Activated T-helper 1 cell treated with anti-CD3 and anti-CD28 coated beads, Interleukin-12 subunit alpha, Interleukin-12 subunit beta, Interleukin-2, Interleukin-4 antibody, amounts not matched to agents 30 ng/mL and 10 ng/mL and 1 ng/mL, durations not matched to agents 14 hours and 24 hours and 36 hours (primary cell): ENCODE measurements at places on chromosomes 12 and 14. TPM values are rescaled to one million over a fixed set of nuclear protein-coding genes. Genes with fewer than 3 reads are reported as not detected.

GRCh38 chr12:21543151-21543550, 17.1 kb downstream of the SPX start:
- H3K4me1 ChIP-seq: peaks cover 10% of the 10 kb centered on the region
- H3K36me3 ChIP-seq: no peaks in the 10 kb centered on the region
- H3K27me3 ChIP-seq: no peaks in the 10 kb centered on the region

DNA sequence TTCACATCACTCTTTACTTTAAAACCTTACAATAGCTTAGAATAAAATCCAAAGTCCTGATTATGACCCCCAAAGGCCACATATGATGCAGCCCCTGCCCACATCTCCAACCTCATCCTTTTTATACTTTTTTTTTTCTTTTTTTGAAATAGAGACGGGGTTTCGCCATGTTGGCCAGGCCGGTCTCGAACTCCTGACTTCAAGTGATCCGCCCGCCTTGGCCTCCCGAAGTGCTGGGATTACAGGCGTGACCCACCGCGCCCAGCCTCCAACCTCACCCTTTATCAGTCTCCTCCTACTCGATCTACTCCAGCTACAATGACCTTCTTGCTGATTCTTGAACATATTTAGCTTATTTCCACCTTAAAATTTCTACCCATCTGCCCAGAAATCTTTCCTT, 1.2 kb upstream of the MAPKAPK5 start:
- H3K27me3 ChIP-seq: no peaks in the 10 kb centered on the region
- peak overlapping the region; percentile 98 for H3K4me3 ChIP-seq
- H3K36me3 ChIP-seq: peaks cover 40% of the 10 kb centered on the region
- no peak for DNase-seq

The KRT83 gene
- total RNA-seq: not detected in 2 replicates

DNA sequence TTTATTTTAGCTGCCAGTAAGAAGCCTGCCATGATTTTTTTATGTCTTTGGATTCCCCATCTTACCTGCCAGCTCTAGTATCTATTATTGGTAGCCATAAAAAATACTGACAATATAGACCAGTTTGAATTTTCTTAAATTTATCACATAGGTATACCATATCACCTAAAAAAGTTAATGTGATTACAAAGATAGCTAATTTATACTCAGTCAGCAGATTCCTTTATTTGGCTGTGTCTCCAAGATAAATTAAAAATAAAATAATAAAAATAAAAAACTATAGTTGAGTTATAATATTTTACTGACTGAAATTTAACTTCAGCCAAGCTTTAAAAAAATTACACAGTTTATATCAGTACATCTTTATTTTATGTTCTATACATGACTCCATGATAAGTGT, 128.3 kb downstream of the GPHN start:
- H3K27me3 ChIP-seq: no peaks in the 10 kb centered on the region
- H3K27ac ChIP-seq: no peak overlapping the region
- peaks cover 5% of the 10 kb centered on the region for H3K4me1 ChIP-seq

- no peak overlapping the region for H3K27ac ChIP-seq
- H3K36me3 ChIP-seq: no peaks in the 10 kb centered on the region
- no peaks in the 10 kb centered on the region for H3K4me1 ChIP-seq
- DNase-seq: no peak
- H3K4me3 ChIP-seq: no peak overlapping the region
- no peaks in the 10 kb centered on the region for H3K27me3 ChIP-seq
Observed at GRCh38 chr12:92619730-92620684, 82.8 kb upstream of the PLEKHG7 start.

DNA sequence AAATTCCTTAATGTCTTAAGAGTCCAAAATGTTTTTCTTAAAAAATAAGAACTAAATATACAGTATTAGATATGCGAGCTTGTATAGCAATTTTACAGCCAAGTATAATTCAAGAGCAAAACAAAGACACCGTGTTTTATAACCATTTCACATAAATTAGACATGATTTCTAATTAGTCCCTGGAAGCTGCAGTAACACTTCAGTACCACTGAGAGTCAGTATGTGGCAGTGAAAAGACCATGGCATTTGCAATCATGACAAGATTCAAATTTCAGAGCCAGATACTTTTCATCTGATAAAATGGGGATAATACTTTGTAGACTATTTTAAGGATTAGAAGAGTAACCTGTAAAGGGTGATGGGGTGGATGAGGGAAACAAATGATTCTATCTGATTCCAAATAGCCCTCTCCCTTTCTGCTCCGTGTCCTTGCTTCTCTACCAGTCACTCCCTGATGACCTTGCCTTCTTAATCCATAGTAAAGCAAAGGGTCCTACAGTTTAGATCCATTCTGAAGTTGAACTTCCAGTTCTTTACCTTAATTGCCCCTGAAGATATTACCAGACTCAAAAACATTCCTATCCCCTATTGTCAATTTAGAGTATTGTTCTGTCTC, 145.4 kb upstream of the ABCD2 start:
- no peak overlapping the region for H3K4me3 ChIP-seq
- no peaks in the 10 kb centered on the region for H3K4me1 ChIP-seq
- no peak overlapping the region for H3K27ac ChIP-seq
- no peak for DNase-seq
- H3K27me3 ChIP-seq: no peaks in the 10 kb centered on the region
- no peaks in the 10 kb centered on the region for H3K36me3 ChIP-seq

The EPYC gene
- total RNA-seq: not detected in 2 replicates

The P2RX2 gene
- not detected in 2 replicates for total RNA-seq

- peaks cover 4% of the 10 kb centered on the region for H3K27me3 ChIP-seq
- no peak for DNase-seq
- H3K36me3 ChIP-seq: no peaks in the 10 kb centered on the region
Observed at GRCh38 chr12:127383281-127383680, 883.7 kb upstream of the TMEM132C start.

DNA sequence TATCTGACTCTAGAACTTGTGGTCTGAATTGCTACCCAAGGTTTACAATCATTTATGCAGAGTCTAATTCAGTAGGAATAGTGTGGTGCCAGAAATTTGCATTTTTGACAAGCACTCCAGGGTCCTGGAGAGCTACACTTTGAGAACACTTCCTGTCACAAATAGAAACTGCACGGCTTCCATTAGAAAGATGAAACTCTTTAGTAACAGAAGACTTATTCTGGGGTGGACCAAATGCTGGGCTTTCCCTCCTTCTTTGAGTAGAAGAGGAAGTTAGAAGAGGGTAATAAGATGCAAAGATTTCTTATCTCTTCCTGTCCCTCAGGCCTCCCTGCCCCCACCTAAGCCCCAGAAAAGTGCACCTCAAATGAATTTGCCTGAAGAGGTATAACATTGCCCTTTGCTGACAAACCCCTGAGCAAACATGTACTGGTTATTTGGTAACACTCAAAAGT, 28.4 kb downstream of the DGLUCY start:
- H3K4me1 ChIP-seq: peaks cover 75% of the 10 kb centered on the region
- H3K27ac ChIP-seq: peak overlapping the region; percentile 83
- H3K27me3 ChIP-seq: no peaks in the 10 kb centered on the region
- H3K36me3 ChIP-seq: peaks cover 35% of the 10 kb centered on the region

GRCh38 chr14:89374908-89375307, 42.1 kb downstream of the FOXN3 start:
- peaks cover 17% of the 10 kb centered on the region for H3K36me3 ChIP-seq
- H3K27ac ChIP-seq: no peak overlapping the region
- no peak for DNase-seq
- H3K4me1 ChIP-seq: peaks cover 33% of the 10 kb centered on the region
- no peak overlapping the region for H3K4me3 ChIP-seq

- no peak overlapping the region for H3K4me3 ChIP-seq
- H3K27ac ChIP-seq: no peak overlapping the region
- H3K27me3 ChIP-seq: no peaks in the 10 kb centered on the region
- H3K4me1 ChIP-seq: peaks cover 12% of the 10 kb centered on the region
- DNase-seq: no peak
Observed at GRCh38 chr14:74704656-74705055, 8.2 kb downstream of the AREL1 start.

The RIPK3 gene
- 14.3 and 14.5 TPM in 2 replicates for total RNA-seq

- DNase-seq: no peak
- H3K36me3 ChIP-seq: peaks cover 10% of the 10 kb centered on the region
- H3K4me3 ChIP-seq: no peak overlapping the region
- no peak overlapping the region for H3K27ac ChIP-seq
Observed at GRCh38 chr12:64663015-64663414, 52.7 kb downstream of the RASSF3 start.

DNA sequence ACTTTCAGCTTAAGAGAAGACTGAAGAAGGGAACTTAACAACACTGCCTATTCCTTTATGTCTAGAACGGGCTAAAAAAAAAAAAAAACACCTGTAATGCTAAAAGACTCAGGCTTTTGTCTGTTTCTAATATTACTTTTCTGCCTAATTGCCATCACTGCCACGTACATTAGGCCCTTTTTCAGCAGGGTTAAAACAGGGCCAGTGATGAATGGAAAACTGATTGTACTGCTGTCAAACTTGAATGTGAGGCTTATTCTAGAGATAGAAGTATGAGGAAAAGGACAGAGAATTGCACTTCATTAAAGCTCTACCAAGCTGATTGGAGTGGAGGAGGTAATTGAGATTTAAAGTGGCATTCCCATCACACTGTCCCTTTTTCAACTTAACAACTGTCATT, 535.8 kb downstream of the PRKD1 start:
- no peaks in the 10 kb centered on the region for H3K27me3 ChIP-seq
- no peaks in the 10 kb centered on the region for H3K36me3 ChIP-seq
- no peak overlapping the region for H3K4me3 ChIP-seq
- no peak overlapping the region for H3K27ac ChIP-seq

DNA sequence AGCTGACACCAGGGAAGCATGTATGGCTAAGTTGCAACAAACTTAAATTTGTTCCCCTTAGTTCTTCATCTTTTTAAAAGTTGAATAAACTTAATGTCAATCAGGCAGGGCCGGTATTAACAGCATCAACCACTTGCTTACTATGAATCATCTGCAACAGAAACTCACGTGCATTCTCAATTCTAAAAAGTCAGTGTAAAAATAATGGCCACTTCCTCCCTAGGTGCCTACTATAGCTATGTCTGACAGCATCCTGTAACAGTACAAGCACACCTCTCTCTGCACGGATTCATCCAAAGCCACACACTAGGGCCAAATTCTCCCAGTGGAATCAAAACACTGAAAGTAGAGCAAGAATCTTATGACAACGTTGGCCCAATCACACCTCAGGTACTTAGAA, 48.6 kb downstream of the PPP1R36 start:
- no peak overlapping the region for H3K27ac ChIP-seq
- H3K27me3 ChIP-seq: peaks cover 21% of the 10 kb centered on the region
- no peak for DNase-seq
- H3K4me1 ChIP-seq: no peaks in the 10 kb centered on the region
- H3K4me3 ChIP-seq: no peak overlapping the region

The TRHDE gene
- total RNA-seq: not detected in 2 replicates

- peaks cover 3% of the 10 kb centered on the region for H3K27me3 ChIP-seq
- no peak overlapping the region for H3K27ac ChIP-seq
- peaks cover 2% of the 10 kb centered on the region for H3K36me3 ChIP-seq
Observed at GRCh38 chr12:1069846-1070245, 78.8 kb downstream of the ERC1 start.

The BATF gene
- total RNA-seq: 213 and 214 TPM in 2 replicates

The RGS6 gene
- 2.0 and 2.4 TPM in 2 replicates for total RNA-seq

GRCh38 chr12:93167841-93168492, 209.8 kb upstream of the NUDT4 start:
- H3K36me3 ChIP-seq: no peaks in the 10 kb centered on the region
- H3K27ac ChIP-seq: peak overlapping the region; percentile 18
- H3K4me3 ChIP-seq: peak overlapping the region; percentile 37

DNA sequence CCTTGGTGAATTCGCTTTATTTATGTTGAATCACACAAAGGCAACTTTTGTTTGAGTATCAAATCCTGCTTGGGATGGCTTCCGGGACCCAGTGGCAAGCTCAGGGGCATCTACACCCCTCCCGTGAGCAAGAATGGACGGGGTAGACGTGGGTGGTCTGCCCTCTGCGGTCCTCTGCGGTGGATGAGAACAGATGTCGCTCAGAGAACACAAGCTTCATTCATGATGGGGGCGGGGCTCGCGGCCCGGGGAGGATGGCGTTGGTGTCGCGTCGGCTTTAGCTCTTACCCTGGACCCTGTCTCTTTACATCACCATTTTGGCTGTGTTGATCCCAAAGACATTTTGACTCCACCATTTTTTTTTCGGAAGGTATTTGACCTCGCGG, 158.5 kb upstream of the RTL1 start:
- peaks cover 3% of the 10 kb centered on the region for H3K27me3 ChIP-seq
- no peak overlapping the region for H3K4me3 ChIP-seq
- H3K36me3 ChIP-seq: no peaks in the 10 kb centered on the region
- no peaks in the 10 kb centered on the region for H3K4me1 ChIP-seq

The CLEC2A gene
- total RNA-seq: not detected in 2 replicates

DNA sequence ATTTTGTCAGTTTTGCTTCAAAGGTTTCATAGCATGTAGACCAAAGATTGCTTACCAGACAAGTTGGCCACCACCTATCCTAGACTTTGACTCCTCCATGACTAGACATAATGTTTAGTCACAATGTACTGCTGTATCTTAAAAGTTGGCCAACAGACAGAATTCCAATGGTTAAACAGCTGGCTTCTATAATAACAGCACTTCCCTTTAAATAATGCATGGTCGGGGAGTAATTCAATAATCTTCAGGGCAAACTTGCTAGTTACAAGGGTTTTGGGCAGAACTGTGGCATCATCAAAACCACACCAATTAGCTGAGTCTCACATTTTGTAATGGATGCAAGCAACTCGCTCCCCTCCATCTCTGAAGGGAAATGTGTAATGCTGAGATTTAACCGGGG, 56.9 kb downstream of the IGF1 start:
- no peak overlapping the region for H3K4me3 ChIP-seq
- DNase-seq: no peak
- H3K27ac ChIP-seq: no peak overlapping the region
- H3K4me1 ChIP-seq: peaks cover 15% of the 10 kb centered on the region
- peaks cover 2% of the 10 kb centered on the region for H3K27me3 ChIP-seq

DNA sequence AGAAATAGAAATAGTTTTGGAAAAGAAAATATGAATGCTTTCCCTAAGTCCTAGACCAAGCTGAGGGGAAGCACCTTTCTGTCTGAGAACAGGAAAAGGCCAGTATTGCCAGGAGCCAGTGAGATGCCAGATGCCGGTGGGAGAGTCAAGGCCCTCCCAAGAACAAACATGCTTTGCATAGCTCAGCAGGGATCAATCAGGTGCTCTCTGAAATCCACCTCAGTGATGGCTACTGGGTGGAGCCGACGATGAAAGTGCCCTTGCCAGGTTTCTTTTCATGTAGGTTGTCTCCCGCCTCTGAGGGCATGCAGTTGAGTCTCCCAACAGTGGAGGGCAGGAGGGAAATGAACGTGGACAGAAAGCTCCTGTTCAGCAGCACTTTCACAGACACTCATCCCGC, 28.3 kb downstream of the DEGS2 start:
- no peak overlapping the region for H3K27ac ChIP-seq
- no peak overlapping the region for H3K4me3 ChIP-seq
- H3K4me1 ChIP-seq: no peaks in the 10 kb centered on the region
- no peaks in the 10 kb centered on the region for H3K27me3 ChIP-seq
- DNase-seq: no peak
- peaks cover 62% of the 10 kb centered on the region for H3K36me3 ChIP-seq

GRCh38 chr12:14373217-14373616, 7.7 kb downstream of the ATF7IP start:
- H3K4me3 ChIP-seq: peak overlapping the region; percentile 28
- H3K27me3 ChIP-seq: no peaks in the 10 kb centered on the region
- H3K36me3 ChIP-seq: peaks cover 30% of the 10 kb centered on the region
- peak overlapping the region; percentile 61 for H3K27ac ChIP-seq
